ENCODE measurements at places on chromosomes 4 and X.

- DNase-seq = no peak
Observed at GRCh38 chrX:150217609-150218008, 145.5 kb upstream of the MAMLD1 start.

GRCh38 chr4:76981644-76982043 is 32.1 kb downstream of the SEPTIN11 start:
- DNase-seq = no peak

GRCh38 chr4:105996845-105997244 is 101.6 kb downstream of the NPNT start:
- DNase-seq = no peak

- DNase-seq = peak; percentile 69
Observed at GRCh38 chrX:123731987-123732669, 724 bp downstream of the THOC2 start.

- no peak for DNase-seq
Observed at GRCh38 chr4:94871644-94872305, 114.0 kb downstream of the BMPR1B start.

GRCh38 chr4:106312997-106313522 is 2.9 kb downstream of the TBCK start:
- DNase-seq = no peak

DNA sequence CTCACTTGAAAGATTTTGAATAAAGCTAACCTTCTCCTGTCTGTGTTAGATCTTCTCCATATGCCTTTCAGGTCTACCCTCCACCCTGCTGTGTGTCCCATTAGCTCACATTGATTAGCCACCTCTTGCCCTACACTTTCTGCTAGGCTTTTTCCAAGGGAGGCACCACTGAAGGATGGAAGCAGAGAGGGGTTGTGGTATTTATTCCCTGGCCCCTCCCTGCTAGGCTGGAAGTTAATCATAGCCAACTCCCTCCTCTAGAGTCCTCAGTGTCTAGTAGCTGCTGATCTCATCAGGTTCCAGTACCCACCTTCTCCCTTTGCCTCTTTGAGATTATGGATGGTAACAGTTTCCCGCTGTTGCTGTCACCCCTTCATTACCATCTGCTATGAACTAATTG is 8.9 kb upstream of the SMIM43 start:
- no peak for DNase-seq

DNA sequence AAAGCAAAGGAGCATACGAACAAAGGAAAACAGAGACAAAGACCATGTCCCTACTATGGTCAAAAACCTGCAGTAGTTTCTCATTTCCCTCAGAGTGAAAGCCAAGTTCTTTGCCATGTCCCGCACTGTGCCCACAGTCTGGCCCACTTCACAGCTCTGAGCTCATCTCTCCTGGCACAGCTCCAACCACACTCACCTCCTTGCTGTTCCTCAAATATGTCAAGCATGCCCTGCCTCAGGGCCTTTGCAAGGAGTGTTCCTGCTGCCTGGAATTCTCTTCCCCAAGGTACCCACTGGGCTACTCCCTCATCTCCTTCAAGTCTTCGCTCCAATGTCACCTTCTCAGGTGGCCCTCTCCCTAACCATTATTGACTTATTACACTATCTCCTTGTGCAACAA is 72.1 kb downstream of the COX18 start:
- no peak for DNase-seq

DNA sequence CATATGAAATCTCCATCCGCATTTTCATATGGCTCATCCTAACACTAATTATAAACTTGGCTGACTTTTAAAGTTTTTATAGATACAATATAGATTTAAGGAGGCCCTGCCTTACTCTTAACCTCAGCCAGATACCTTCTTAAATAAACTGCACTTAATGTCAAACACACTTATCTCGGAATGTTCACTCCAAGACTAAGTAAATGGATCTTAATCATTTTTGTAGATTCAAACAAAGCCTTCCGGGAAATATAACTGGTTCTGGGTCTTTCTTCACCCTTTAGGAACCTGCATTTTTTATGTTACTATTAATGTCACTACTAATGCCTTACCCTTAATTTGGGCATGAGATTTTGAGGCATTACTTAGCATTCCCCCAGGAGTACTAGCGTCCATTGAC is 43.7 kb upstream of the NDP start:
- no peak for DNase-seq

DNA sequence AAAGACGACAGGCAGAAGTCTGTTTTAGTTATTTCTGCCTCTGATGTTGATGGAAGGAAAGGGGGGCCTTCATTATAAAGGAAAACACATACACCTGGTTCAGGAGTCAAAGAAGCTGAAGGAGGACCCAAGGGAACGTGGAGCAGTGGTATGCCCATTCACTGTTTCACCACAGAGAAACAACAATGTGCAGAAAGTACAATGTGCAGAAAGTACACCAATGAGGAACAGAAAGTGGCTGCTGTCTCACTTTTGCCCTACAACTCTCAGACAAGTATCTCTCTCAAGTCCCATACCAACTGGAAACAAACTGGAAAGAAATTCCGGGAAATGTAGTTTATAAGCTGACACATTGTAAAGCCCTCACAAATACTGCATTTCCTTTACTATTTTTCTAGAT is 564.5 kb downstream of the TRAM1L1 start:
- DNase-seq = no peak

DNA sequence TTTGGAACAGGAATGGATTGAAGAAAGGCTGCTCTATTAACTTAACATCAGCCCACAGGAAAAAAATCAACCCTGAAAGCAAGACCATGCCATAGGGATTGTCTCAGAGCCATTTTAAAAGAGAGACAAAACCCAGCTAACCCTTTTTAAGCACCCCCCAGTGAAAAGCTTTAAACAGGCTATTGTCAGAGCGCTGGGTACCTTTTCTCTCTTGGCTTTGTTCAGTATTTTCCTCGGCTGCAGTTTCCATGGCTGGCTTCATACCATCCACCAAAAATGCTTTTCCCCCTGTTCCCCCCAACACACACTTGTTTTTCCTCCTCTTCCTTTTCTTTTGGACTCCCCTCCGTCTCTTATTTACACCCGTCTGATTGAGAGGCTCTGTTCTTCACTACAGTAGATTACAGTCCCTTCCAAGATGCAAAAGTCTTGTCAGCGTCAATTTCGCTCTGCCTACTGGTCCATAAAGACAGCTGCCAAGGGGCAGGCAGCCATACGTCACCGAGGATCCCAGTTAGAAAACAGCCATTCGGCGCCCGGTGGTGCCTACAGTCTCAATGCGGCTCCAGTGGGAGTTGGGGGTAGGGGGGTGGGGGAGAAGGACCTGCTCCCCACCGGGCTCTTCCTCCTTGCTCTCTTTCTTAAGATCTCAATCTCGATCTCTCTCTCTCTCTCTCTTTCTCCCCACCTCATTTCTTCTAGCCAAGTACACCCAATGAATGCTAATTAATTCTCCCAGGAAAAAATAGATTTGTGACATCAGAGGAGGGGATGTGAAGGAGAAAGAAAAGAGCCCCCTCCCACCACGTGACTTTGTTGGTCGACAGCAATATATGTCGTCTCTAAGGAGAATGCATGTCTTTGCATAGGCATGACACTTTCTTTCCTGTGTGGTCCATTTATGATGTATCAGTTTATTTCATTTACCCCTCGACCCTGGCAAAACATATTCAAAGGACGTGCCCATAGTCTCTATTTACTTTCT is at the start of gene GPM6B:
TSS of gene GPM6B (minus strand) at position 451 of the 985 bp plus-strand sequence. CDS start at position 262, 189 bp downstream.
- no peak for DNase-seq

DNA sequence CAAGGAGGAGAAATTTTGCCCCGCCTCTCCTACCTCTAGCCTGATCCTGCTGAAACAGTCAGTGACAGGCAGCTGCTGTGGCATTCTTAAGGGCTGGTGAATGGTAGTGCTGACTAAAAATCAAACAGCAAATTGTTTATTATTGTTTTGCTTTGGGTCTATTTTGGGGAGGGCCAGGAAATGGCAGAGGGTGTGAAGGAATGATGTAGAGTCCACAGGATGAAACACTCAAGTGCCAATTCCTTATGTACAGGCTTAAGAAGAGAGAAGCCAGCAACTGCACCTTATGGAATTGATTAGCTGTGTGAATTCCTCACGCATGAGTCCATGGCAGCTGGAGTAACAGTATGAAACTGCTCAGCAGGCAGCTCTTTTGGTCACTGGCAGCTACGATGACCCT is 39.7 kb downstream of the VEGFC start:
- DNase-seq = no peak

GRCh38 chrX:112473654-112474053 is 206.1 kb downstream of the LHFPL1 start:
- no peak for DNase-seq

GRCh38 chrX:31421441-31421840 is 349.6 kb upstream of the FTHL17 start:
- no peak for DNase-seq

- DNase-seq = no peak
Observed at GRCh38 chrX:23662187-23662586, 5.1 kb upstream of the PRDX4 start.

- no peak for DNase-seq
Observed at GRCh38 chrX:20215565-20215964, 51.1 kb downstream of the RPS6KA3 start.

DNA sequence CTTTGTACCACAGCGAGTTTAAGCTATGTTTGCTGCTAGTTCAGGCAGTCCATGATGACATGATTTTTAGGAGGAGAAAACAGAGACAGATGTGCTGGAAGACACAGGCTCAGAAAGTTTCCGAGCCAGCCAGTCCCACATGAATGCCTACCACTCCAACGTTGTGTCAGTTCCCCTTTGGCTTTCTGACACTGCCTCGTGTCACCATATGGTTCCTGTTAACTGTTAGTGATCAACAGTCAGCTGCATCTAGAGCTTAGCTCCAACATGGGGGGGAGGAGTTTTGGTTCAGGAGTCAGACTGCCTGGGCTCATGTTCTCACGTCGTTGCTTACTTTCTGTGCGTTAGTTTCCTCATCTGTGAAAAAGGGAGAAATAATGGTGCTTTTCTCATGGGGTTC is 343.7 kb downstream of the MID1IP1 start:
- DNase-seq = no peak

Data from activated effector memory CD4-positive, alpha-beta T cell treated with anti-CD3 and anti-CD28 coated beads, Interleukin-2, amount 50 U/mL, for 16 hours (primary cell).